SW480 (cell line): ENCODE measurements at places on chromosomes 3 and 15.

DNA sequence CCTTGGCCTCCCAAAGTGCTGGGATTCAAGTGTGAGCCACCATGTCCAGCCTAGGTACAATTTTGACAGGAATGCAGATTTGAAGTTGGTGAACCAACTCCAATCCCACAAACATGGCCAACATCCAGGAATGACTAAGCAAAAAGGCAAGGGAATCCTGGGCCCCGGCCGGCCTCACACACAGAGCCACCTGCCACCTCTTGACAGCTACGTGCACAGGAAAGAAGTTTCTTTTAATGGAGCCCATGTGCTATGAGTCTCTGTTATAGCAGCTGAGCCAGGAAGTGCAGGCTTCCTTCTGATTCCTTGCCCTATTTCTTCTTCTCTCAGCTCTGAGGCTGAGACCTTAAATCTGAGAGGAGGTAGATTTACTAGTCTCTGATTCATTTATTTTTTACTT is 8.8 kb downstream of the TMEM40 start:
- DNase-seq: peak; percentile 56

DNA sequence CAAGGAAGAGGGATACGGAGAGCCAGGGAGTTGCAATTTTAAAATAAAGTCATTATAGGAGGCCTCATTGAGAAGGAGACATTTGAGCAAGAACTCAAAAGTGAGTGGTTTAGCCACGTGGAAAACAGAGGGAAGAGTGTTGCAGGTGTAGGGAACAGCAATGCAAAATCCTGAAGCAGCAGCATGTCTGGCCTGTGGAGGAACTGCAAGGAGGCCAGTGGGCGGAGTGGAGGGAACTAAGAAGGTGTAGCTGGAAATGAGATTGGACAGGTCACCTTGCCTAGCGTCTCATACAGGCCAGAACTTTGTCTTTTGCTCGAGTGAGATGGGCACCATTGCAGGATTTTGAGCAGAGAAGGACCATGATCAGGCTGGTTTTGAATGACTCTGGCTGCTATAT is 34.9 kb downstream of the SAXO2 start:
- no peak for DNase-seq

DNA sequence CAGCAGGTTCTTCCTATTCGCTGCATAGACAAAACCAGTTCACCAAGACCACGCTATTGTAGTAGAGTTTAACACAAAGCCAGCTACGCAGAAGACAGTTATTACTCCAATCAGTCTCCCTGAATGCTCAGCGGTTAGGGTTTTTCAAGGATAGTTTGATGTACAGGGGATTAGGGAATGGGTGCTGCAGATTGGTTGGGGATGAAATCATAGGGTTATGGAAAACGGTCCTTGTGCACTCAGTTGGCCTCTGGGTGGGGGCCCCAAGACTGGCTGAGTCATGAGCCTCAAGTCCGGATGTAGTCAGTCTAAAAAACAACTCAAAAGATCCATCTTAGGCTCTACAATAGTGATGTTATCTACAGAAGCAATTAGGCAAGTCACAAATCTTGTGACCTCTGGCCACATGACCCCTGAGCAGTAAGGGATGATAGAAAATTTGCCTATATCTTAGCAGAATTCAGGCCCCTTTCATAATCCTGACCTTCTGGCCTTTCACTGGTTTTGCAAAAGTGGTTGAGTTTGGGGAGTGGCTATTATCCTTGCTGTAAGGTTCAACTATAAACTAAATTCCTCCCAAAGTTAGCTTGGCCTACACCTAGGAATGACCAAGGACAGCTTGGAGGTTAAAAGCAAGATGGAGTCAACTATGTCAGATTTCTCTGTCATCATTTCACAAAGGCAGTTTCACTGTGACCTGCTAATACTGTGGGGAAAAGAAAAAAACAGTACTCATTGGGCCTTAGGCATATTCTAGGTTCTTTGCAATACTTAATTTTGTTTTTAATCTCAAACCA is 57.7 kb downstream of the LIPC start:
- no peak for DNase-seq

DNA sequence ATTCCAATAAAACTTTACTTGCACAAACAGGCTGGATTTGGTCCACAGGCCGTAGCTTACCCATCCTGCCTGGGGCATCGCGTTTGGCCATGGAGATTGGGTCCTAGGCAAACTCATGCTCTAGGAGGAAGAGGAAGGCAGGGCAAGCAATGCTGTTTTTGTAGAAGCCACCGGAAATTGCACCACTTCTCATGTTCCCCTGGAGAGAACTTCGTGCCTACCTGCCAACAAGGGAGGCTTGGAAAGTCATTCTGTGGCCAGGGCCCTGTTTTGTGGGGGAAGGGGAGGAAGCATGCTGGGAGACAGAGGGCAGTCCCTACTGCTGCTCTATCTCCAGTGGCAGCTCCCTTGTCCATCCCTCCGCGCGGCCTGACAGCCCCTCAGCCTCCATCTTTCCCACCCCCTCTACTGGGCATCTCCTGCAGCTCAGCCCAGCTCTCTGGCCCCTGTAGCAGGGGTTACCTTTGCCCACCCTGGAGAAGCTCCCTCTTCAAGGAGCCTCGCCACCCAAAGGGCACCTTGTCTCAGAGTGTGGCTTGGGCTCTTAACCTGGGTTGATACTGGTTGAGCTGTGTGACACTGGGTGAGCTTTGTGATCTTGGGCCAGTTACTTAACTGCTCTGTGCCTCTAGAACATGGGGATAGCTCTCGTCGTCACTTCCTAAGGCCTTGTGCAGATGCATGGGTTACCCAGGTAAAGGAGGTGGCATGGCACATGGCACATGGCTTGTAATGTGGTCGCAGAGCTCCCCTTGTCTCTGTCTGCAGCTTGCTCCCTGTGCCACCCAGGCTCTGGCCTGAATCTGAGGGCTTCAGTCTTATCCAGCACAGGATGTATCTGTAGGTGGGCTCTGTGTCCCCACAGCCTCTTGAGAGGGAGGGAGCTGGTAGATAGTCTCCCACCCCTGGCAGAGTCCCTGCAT is 6.1 kb downstream of the ABTB1 start:
- no peak for DNase-seq

GRCh38 chr3:14413381-14414071 is 11.1 kb downstream of the SLC6A6 start:
- no peak for DNase-seq
